A673 (cell line): ENCODE measurements at places on chromosomes 16 and 17. TPM values are rescaled to one million over a fixed set of nuclear protein-coding genes. Genes with fewer than 3 reads are reported as not detected.
A peak's percentile ranks its signal among the peaks of the same experiment; 100 is the strongest.

The MYO15A gene
- 0.28 and 0.44 TPM in 2 replicates for total RNA-seq

The GPRC5C gene
- total RNA-seq: 0.57 TPM in 1 of 2 replicates, not detected in the other

The CACNB1 gene
- total RNA-seq: 8.0 and 10.4 TPM in 2 replicates

The CACNG1 gene
- not detected in 2 replicates for total RNA-seq

The GSPT1 gene
- total RNA-seq: 198 and 216 TPM in 2 replicates

The PPP1R1B gene
- 8.2 and 11.7 TPM in 2 replicates for total RNA-seq

The DBNDD1 gene
- 24.6 and 31.9 TPM in 2 replicates for total RNA-seq

The SEPTIN12 gene
- not detected in 2 replicates for total RNA-seq

The DOC2B gene
- 0.17 and 0.39 TPM in 2 replicates for total RNA-seq

The MPP3 gene
- 5.7 and 7.7 TPM in 2 replicates for total RNA-seq

The C17orf78 gene
- not detected in 2 replicates for total RNA-seq

The CLN3 gene
- total RNA-seq: 31.4 and 37.3 TPM in 2 replicates

The CHST6 gene
- 4.5 and 5.0 TPM in 2 replicates for total RNA-seq

The PNMT gene
- total RNA-seq: not detected in 2 replicates

The PAQR4 gene
- 46.5 and 49.7 TPM in 2 replicates for total RNA-seq

- no peak overlapping the region for H3K27ac ChIP-seq
- peak; percentile 62 for DNase-seq
- H3K4me3 ChIP-seq: no peak overlapping the region
- H3K4me1 ChIP-seq: no peaks in the 10 kb centered on the region
These were observed 65.9 kb downstream of the EMP2 start for GRCh38 chr16:10514369-10515055.

- DNase-seq: no peak
- H3K27me3 ChIP-seq: no peaks in the 10 kb centered on the region
- H3K4me3 ChIP-seq: no peak overlapping the region
- H3K36me3 ChIP-seq: no peaks in the 10 kb centered on the region
- H3K27ac ChIP-seq: no peak overlapping the region
These were observed 249.7 kb upstream of the TBX2 start for GRCh38 chr17:61149862-61150362.

DNA sequence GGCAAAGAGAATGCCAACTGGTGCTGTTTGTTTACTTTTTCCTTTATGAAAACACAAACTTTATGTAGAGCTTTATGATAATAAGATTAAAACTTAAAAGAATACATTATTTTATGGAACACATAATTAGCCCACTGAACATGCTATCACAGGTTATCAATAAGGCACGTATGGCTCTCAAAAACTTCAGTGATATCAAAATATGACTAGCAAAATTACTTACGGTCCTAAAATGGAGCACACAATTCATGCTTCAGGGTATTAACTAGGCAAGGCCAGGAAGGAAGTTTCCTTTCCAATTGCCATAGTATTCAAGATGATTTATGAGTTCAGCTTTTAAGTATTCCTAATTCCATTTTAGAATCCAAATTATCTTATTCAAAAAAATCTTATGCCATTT is 3.6 kb downstream of the RNF43 start:
- peaks cover 13% of the 10 kb centered on the region for H3K27me3 ChIP-seq
- no peaks in the 10 kb centered on the region for H3K4me1 ChIP-seq
- H3K4me3 ChIP-seq: no peak overlapping the region
- DNase-seq: no peak

DNA sequence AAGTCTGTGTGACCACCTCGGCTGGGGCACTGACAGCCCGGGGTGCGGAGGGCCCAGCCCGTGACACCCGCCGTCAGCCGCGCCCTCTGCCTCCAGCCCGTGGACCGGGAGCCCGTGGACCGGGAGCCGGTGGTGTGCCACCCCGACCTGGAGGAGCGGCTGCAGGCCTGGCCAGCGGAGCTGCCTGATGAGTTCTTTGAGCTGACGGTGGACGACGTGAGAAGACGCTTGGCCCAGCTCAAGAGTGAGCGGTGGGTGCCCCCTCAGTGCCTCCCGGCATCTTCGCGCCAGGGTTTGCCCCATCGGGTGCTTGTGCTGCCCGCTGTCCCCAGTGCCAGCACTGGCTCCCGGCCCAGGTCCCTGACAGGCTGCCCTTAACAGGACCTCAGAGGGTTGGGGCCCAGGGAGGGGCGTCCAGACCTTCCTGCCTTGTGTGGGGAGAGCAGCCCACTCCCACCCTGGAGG is 13.7 kb downstream of the CENPX start:
- no peak for DNase-seq
- no peak overlapping the region for H3K4me3 ChIP-seq
- peaks cover 2% of the 10 kb centered on the region for H3K4me1 ChIP-seq
- H3K36me3 ChIP-seq: no peaks in the 10 kb centered on the region

DNA sequence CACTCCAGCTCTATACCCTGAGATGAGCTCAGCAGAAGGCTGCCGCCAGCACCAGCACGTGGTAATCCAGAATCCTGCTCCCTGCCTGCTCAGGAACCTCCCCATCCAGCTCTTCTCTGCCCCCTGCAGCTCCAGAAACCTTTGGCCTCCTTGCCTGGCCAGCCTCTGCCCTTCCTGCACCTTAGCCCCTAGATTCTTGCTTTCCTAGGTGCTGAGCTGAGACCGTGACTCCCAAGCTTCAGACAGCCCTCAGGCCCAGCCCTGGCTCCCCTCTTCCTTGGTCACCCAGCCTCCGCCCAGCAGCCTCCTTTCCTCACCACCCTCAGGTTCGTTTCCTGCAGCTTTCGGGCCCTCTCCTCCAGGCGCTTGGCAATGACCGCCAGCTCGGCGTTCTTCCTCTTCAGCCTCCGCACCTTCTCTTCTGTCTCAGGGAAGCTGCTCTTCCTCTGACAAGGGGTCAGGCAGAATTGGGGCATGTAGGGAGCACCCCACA is 2.6 kb downstream of the TSPOAP1 start:
- DNase-seq: no peak
- peaks cover 9% of the 10 kb centered on the region for H3K4me1 ChIP-seq
- no peak overlapping the region for H3K27ac ChIP-seq
- H3K36me3 ChIP-seq: no peaks in the 10 kb centered on the region
- H3K27me3 ChIP-seq: no peaks in the 10 kb centered on the region
- H3K4me3 ChIP-seq: no peak overlapping the region

DNA sequence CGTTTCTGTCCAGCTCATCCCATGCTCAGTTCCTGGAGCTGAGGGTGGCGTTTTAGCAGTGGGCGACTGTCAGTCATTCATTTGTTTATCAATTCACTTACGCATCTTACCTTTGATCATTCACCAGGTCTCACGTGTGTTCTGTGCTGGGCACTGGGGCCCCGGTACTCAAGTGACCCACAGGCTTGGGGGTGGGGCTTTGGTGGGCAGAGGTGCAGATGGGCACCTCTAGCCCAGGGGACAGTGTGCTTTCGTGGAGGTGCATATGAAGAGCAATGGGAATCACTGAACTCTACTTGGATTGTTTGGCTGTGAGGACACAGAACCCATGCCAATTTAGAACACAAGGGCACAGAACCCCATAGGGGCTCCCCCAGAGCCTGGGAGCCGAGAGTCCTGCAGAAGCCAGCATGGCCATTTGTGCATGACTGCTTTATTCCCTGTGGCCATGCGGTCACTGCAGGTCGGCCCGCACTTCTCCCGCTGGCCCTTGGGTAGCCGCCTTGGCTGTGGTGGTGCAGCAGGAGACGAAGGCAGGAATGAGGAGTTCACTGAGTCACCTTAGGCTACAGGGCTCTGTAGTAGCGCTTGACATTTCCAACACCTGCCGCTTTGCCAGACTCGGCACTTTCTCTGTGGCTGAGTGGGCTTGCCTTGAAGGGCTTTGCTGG is 144.6 kb downstream of the SNX29 start:
- H3K4me3 ChIP-seq: no peak overlapping the region
- H3K36me3 ChIP-seq: no peaks in the 10 kb centered on the region
- H3K27me3 ChIP-seq: no peaks in the 10 kb centered on the region
- DNase-seq: no peak
- no peak overlapping the region for H3K27ac ChIP-seq
- no peaks in the 10 kb centered on the region for H3K4me1 ChIP-seq

GRCh38 chr16:13829697-13830299 is 90.2 kb upstream of the ERCC4 start:
- peaks cover 7% of the 10 kb centered on the region for H3K27me3 ChIP-seq
- H3K4me3 ChIP-seq: no peak overlapping the region
- DNase-seq: peak; percentile 52
- no peak overlapping the region for H3K27ac ChIP-seq

DNA sequence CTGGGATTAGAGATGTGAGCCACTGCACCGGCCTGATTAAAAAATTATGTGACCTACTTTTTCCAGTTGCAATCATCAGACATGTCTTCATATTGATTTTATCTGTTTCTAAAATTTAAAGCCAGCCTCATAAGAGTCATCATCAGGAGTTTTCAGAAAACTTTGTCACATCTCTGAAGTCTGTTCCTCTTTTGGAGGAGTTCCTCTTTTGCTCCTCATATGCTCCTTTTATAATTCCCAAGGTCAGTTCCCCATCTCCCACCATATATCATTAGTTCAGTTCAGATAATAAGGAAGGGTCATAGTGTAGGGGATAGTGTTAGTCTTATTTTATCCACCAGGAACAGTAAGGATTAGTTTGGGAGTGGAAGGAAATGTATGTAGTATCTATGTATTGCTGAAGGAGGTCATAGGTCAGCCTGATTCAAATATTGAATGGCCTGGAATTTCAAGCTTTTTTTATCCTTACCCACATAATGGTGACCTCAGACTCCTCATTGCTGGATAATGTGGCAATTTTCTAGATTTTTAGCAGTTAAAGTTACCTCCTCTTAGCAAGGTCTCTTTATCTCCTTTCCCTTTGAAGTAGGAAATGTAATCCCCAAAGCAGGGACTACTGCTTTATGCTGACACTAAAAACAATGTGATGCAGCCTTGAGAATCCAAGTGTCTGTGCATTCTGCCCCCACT is 13.8 kb upstream of the DUSP14 start:
- no peak overlapping the region for H3K4me3 ChIP-seq
- no peak for DNase-seq
- no peaks in the 10 kb centered on the region for H3K27me3 ChIP-seq
- peaks cover 17% of the 10 kb centered on the region for H3K36me3 ChIP-seq
- H3K4me1 ChIP-seq: peaks cover 8% of the 10 kb centered on the region

GRCh38 chr16:2229091-2229490 is 5.7 kb downstream of the E4F1 start:
- H3K4me1 ChIP-seq: no peaks in the 10 kb centered on the region
- H3K27me3 ChIP-seq: no peaks in the 10 kb centered on the region
- no peak overlapping the region for H3K27ac ChIP-seq
- peaks cover 31% of the 10 kb centered on the region for H3K36me3 ChIP-seq
- no peak for DNase-seq

DNA sequence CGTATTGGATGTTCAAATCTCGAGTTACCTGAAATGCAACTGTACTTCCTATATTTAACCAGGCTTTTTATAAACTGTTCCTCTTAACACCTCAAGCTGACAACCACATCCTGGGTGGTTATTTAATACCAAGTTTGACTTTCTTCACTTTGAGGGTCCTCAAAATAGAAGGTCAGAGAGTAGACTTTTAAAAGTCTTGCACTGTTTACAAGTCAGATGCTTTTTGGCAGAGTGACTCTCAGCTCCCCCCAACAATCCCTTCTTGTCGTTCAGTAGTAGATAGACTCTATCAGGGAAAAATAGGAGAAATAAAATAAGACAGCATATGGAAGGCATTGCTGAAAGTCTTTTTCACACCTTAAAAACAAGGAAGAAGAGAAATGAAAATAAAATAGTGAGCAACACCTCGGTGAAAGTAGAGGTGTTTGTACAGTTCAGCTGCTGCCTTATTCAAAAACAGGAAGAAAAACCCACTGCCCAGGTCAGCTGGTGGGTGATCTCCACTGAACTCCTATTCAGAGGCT is 650.4 kb downstream of the WWOX start:
- H3K27ac ChIP-seq: no peak overlapping the region
- no peaks in the 10 kb centered on the region for H3K27me3 ChIP-seq
- DNase-seq: no peak
- no peaks in the 10 kb centered on the region for H3K4me1 ChIP-seq
- no peaks in the 10 kb centered on the region for H3K36me3 ChIP-seq

DNA sequence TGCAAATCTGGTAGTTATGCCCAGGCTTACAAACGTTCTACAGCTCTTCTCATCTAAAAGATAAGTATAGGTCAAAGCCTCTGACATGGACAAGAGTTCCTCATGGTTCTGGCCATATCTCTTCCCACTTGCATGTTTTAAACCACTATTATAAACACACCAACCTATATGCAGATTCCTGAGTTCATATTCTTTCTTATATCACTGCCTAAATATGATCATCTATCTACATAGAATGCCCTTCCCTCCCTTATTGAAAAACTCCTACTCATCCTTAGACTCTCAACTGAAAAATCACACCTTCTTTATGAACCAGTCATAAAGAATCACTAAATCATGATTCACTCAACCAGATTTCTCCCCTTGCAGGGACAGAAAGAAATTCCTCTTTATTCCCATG is 128.2 kb downstream of the CEP112 start:
- H3K4me3 ChIP-seq: no peak overlapping the region
- no peak overlapping the region for H3K27ac ChIP-seq
- DNase-seq: no peak

GRCh38 chr16:64351121-64351520 is 770.7 kb downstream of the CDH11 start:
- no peaks in the 10 kb centered on the region for H3K27me3 ChIP-seq
- H3K4me3 ChIP-seq: no peak overlapping the region
- DNase-seq: no peak
- H3K4me1 ChIP-seq: peaks cover 21% of the 10 kb centered on the region

DNA sequence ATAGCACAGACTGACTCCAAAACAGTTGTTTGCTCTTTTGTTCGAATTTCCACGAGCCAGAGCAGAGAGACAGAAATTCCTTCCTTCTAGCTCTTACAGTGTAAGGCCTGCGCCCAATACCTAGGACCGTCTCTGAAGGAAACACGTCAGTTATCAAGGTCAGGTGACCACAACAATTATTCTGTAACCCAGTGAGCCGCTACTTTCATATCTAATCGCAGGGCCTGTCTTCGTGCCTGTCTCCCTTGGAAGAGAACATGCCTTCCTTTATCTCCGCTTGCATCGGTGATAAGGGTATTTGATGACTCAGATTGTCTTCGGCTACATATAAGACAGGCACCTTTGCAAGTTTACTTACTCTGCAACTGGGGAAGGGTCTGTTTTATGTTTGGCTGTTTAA is 288.0 kb downstream of the MAF start:
- no peaks in the 10 kb centered on the region for H3K4me1 ChIP-seq
- no peak overlapping the region for H3K4me3 ChIP-seq

GRCh38 chr17:79192503-79193351 is 118.1 kb downstream of the ENGASE start:
- H3K4me1 ChIP-seq: no peaks in the 10 kb centered on the region
- no peak overlapping the region for H3K4me3 ChIP-seq
- peaks cover 94% of the 10 kb centered on the region for H3K27me3 ChIP-seq
- peak; percentile 30 for DNase-seq
- no peak overlapping the region for H3K27ac ChIP-seq

GRCh38 chr17:39306509-39307212 is 80.9 kb upstream of the STAC2 start:
- DNase-seq: peak; percentile 6
- H3K27me3 ChIP-seq: no peaks in the 10 kb centered on the region
- no peaks in the 10 kb centered on the region for H3K36me3 ChIP-seq

- no peak overlapping the region for H3K27ac ChIP-seq
- H3K4me1 ChIP-seq: peaks cover 24% of the 10 kb centered on the region
- peaks cover 36% of the 10 kb centered on the region for H3K36me3 ChIP-seq
- DNase-seq: no peak
These were observed 3.2 kb upstream of the TRIM65 start for GRCh38 chr17:75899767-75900468.

GRCh38 chr16:6926762-6927161 is 405.9 kb upstream of the RBFOX1 start:
- no peak overlapping the region for H3K4me3 ChIP-seq
- H3K27me3 ChIP-seq: no peaks in the 10 kb centered on the region
- no peak for DNase-seq
- H3K36me3 ChIP-seq: no peaks in the 10 kb centered on the region
